ENCODE measurements at places on chromosomes 5 and 9. TPM values are rescaled to one million over a fixed set of nuclear protein-coding genes. Genes with fewer than 3 reads are reported as not detected.

REEP2 gene
- total RNA-seq, result 6.1 TPM

FAM114A2 gene
- 30.4 TPM for total RNA-seq

- H3K4me3 ChIP-seq, result no peak overlapping the region
- no peak for DNase-seq
- H3K27me3 ChIP-seq, result no peaks in the 10 kb centered on the region
- no peaks in the 10 kb centered on the region for H3K4me1 ChIP-seq
- no peak overlapping the region for H3K27ac ChIP-seq
- H3K36me3 ChIP-seq, result no peaks in the 10 kb centered on the region
Observed at GRCh38 chr5:142310803-142311202, 14.0 kb downstream of the SPRY4 start.

DNA sequence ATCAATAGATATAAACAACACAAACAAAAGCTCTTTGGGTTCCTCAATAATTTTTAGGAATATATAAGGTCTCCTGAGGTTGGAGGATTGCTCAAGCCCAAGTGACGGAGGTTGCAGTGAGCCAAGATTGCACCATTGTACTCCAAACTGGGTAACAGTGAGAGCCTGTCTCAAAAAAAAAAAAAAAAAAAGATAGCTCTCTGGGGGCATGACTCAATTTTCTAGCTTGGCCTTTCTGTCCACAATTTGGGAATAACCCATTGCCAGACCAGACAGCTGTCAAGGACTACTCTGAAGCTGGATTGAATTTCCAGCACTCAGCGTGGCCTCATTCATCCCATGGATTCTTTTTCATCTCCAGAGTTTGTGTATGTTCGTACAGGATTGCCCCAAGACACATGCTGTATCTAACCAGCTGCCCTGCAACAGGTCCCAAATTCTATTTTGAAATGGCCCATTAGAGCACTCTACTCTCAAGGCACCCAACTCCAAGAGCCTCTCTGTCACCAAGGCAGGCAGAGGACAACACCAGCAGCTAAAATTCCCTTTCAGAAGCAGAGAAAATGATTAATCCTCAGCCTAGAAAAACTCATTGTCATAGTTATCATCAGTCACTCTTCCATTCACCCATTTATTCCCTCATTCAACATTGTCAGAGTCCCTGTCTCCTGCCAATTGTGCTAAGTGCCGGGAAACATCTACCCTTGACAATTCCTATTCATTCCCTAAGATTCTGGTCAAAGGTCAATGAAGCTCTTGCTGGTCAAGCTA, 8.7 kb downstream of the FAM193B start:
- no peak overlapping the region for H3K4me3 ChIP-seq
- no peaks in the 10 kb centered on the region for H3K36me3 ChIP-seq
- no peaks in the 10 kb centered on the region for H3K27me3 ChIP-seq
- H3K27ac ChIP-seq, result no peak overlapping the region
- H3K4me1 ChIP-seq, result peaks cover 6% of the 10 kb centered on the region

LHX6 gene
- 8.8 TPM for total RNA-seq

DNA sequence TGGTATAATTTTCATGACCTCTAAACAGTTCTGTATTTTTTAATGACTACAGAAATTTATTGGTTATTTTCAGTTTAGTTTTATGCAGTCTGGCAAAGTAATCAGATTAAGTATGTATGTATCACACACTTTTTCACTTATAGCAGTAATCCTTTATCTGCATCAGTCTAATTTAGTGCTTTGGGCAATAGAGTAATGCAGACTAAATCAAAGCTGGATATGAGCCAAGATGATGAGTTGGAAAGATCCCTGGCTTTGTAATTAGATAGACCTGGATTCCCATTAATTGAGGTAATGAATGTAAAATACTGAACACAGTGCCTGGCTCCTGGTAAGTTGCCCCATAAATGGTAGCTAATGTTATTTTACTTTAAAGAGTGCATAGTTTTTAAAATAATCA, 215.4 kb upstream of the TLX3 start:
- H3K36me3 ChIP-seq, result no peaks in the 10 kb centered on the region
- H3K27me3 ChIP-seq, result no peaks in the 10 kb centered on the region
- no peak overlapping the region for H3K27ac ChIP-seq
- no peak overlapping the region for H3K4me3 ChIP-seq
- H3K4me1 ChIP-seq, result no peaks in the 10 kb centered on the region
- DNase-seq, result no peak

COL5A1 gene
- total RNA-seq, result 30.8 TPM

TNFSF8 gene
- total RNA-seq, result 0.45 TPM

GRCh38 chr5:32960340-32961058, 249.4 kb downstream of the NPR3 start:
- H3K27ac ChIP-seq, result no peak overlapping the region
- H3K4me1 ChIP-seq, result no peaks in the 10 kb centered on the region
- no peak for DNase-seq
- H3K36me3 ChIP-seq, result no peaks in the 10 kb centered on the region
- H3K27me3 ChIP-seq, result no peaks in the 10 kb centered on the region

DNA sequence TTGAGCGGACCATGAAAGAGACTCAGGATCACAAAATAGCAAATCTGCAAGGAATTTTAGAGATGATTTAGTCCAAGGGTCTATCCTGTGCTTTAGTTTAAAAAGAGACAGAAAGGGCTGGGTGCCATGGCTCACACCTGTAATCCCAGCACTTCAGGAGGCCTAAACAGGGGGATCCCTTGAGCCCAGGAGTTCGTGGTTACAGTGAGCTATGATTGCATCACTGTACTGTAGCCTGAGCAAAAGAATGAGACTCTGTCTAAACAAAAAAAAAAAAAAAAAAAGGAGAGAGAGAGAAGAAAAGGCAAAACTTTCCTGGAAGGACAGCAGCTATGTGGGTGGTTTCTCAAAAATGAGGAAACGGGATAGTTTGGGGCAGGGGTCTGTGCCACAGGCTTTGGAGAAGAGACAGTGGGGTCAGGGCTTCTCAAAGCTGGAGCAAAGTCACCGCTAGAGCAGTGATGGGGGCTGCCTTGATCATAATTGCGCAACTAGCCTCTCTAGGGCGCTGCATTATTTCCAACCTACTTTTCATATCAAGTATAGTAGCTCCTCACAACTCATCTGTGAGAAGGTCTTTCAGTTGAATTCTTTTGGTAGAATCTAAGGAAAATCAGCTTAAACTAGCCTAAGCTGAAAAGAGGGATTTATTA, 8.5 kb upstream of the ANKH start:
- H3K36me3 ChIP-seq, result no peaks in the 10 kb centered on the region
- no peak for DNase-seq
- H3K4me1 ChIP-seq, result no peaks in the 10 kb centered on the region
- no peaks in the 10 kb centered on the region for H3K27me3 ChIP-seq
